CD4-positive, alpha-beta T cell treated with Interleukin-15 for 1 hour (primary cell): ENCODE measurements at places on chromosomes 12 and 14.

DNA sequence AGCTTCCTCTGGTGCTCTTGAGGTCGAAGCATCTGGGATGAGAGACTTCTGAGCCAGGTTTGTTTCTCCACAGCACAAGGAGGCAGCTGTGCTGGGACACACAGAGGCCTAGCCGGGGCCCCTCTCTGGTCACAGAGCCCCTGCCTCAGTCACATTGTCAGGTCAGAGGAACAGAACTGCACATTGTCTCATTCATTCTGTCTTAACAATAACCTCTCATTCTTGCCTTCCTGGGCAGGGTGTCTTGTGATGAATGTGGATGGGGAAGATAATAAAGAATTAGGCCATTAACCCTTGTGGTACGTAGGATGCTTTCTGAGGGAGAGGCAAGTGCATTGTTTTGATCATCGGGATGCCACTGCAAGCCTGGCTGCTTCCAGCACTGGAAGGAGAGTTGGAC, 29.8 kb downstream of the FNTB start:
- no peak for DNase-seq

DNA sequence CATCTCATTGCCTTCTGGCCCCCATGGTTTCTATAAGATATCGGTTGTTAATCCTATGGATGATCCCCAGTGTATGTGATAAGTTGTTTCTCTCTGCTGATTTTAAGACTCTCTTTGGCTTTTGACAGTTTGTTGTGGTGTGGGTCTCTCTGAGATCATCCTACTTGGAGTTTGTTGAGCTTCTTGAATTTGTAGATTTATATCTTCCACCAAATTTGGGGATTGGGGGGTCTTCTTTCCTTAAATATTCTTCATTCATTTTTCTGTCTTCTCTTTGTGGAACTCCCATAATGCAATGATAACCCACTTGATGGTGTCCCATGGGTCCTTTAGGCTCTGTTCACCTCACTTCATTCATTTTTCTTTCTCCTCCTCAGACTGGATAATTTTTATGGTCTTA, 20.0 kb upstream of the BBS10 start:
- no peak for DNase-seq

DNA sequence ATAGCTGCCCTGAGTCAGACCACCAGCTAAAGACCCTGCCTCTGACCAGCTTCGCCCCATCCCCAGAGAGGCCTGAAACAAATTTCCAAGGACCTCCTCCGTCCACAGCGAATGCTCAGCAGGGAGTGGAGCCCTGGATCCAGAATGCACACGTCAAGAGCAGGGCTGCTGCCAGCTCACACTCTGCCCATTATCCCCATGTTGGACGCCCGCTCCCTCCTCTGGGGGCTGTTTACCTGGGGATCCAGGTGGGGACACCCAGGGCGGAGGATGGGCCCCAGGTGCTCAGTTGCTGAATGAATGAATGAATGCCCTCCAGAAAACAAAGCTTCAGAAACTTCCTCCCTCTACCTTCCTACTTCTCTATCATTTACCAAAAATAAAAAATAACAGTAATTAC, 18.1 kb downstream of the BCL11B start:
- no peak for DNase-seq

- DNase-seq, result no peak
Observed at GRCh38 chr12:40522837-40523236, 169.4 kb upstream of the CNTN1 start.

- DNase-seq, result no peak
Observed at GRCh38 chr12:44193281-44193680, 357.4 kb downstream of the TMEM117 start.

DNA sequence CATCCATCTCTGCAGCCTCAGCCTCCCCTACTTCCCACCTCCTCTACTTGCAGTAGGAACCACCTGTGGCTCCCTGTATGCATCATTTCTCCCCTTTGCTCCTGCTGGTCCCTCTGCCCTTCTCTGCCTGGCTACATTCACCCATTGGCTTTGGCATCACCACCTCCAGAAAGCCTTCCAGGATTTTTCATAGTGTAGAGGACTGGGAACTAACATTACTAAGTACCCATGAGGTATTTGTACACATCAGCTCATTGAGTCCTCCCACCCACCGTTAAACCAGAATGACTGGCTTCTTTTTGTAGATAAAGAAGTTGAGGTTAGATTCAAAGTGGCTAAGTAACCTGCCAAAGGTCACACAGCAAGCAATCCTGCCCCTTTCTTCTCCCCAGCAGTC, 17.1 kb downstream of the SYNE3 start:
- DNase-seq, result no peak
